ENCODE measurements at places on chromosomes 6 and 20.
A peak's percentile ranks its signal among the peaks of the same experiment; 100 is the strongest.

DNA sequence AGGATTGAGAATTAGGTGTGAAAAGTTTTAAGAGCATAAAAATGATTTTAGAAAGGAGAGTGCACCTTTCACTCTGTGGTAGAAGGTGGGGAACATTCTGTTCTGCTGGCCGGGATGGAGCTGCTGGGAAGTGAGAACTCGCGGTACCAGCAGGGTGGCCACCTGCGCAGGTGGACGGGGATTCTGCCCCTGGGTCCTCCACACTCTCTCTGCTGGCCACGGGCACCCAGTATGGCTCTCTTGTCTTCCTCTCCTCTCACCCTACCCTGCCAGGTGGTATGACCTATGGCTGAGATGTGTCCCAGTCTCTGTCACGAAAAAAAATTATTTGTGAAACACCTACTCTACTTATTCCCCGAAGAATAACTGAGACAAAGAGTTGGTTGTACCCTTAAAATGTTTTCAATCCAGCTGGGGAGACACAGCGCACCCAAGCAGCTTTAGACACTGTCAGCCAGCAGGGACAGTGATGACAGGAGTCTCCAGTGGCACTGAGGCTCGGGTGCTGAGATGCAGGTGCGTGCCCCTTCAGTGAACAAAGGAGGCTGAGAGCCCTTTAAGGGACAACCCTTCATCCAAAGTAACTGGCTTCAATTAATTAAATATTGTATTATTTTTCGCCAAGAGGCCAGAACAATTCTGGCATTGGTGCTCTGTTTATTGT lies 195.4 kb downstream of the TBXT start:
- no peak for DNase-seq
- H3K4me3 ChIP-seq, result no peak overlapping the region
- H3K36me3 ChIP-seq, result no peaks in the 10 kb centered on the region
- H3K27ac ChIP-seq, result no peak overlapping the region

DNA sequence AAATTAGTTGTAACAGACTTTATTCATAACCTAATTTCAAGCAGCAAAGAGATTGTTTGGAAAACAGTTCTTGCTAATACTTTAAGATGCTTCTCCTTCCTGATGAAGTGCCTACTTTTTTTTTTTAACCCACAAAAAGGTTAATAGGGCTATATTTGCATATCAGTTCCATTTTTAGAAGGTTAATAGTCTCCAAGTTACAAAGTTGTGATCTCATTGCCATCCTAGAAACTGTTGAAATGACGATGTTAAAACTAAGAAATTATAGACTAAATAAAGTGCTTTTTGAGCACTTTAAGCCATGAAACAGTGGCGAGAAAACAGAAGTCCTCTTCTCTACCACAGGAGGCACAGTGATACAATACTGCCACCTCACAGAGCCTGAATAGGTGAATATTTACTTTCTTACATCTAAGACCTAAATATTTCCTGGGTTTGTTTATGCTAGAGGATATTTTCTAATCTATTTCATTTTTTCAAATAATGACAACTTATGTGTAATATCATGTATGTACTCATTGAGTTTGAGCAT lies 5.3 kb downstream of the RNF144B start:
- peaks cover 33% of the 10 kb centered on the region for H3K4me1 ChIP-seq
- H3K27ac ChIP-seq, result no peak overlapping the region
- peak; percentile 32 for DNase-seq
- H3K36me3 ChIP-seq, result peaks cover 4% of the 10 kb centered on the region
- no peaks in the 10 kb centered on the region for H3K27me3 ChIP-seq

DNA sequence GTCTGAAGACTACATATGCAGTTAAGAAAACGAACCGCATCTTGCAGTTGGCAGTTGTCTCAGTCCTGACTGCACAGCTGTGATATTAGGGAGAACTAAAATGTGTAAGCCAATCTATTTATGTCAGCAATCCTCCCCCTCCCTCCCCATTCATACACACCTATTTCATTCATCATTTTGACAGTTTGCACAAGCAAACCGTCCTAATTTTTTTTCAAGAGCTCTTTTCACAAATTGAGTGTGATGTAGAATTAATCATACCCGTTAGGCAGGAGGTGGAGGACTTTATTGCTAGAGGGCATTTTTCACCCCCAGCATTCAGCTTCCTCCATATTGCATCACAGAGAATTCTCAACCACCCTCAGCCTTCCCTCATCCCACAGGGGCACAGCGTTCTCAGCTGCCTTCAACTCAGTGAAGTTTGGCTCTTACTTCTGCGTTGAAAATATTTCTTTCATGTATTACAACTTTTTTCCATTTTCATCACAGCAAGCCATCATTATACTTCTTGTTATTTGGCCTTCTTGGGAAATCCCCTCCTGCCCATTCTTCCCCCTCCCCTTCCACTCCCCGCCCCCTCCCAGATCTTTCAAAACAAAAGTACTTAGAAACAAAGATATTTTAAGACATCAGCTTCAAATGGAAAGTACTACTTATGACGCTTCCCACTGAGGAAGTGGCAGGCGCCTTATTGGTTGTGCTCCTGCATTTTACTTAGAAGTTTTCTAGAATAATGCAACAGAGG lies 37.5 kb downstream of the NOX3 start:
- H3K4me1 ChIP-seq, result peaks cover 35% of the 10 kb centered on the region
- H3K27me3 ChIP-seq, result no peaks in the 10 kb centered on the region
- DNase-seq, result peak; percentile 81
- peak overlapping the region; percentile 23 for H3K4me3 ChIP-seq

GRCh38 chr6:136831873-136832562 lies 9.6 kb downstream of the PEX7 start:
- H3K4me1 ChIP-seq, result peaks cover 10% of the 10 kb centered on the region
- H3K36me3 ChIP-seq, result peaks cover 24% of the 10 kb centered on the region
- no peaks in the 10 kb centered on the region for H3K27me3 ChIP-seq
